BJ (cell line): ENCODE measurements at places on chromosomes 11 and 22. TPM values are rescaled to one million over a fixed set of nuclear protein-coding genes. Genes with fewer than 3 reads are reported as not detected.

The KCNK7 gene
- polyA plus RNA-seq: 0.06 and 0.07 TPM in 2 replicates

GRCh38 chr11:8717876-8718753 lies 35.5 kb downstream of the RPL27A start:
- DNase-seq: peak; percentile 79

The RAB3IL1 gene
- 9.4 and 15.1 TPM in 2 replicates for polyA plus RNA-seq

DNA sequence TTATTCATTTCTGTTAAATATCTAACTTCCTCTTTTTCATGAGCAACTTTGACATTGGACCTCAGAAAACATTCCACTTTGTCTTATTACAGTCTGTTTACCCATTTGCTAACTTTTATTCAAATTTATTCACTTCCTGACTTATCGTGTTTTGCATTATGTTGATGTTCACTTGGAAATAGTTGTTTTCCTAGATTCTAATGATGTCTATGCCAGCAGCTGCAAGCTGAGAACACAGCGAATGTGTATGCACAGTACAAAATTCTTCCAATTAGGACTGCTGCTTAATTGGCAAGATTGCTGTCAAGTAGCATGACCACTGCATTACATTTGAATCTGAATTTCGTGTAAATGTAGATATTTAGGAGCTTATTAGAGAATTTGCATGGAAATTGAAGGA lies 61.5 kb upstream of the GRIA4 start:
- DNase-seq: no peak

- DNase-seq: no peak
These were observed 2.0 kb upstream of the B3GAT1 start for GRCh38 chr11:134413826-134414731.

- DNase-seq: no peak
These were observed 84.0 kb upstream of the CTSC start for GRCh38 chr11:88421530-88421929.

The OR2AG1 gene
- polyA plus RNA-seq: not detected in 2 replicates

The EPS8L2 gene
- 27.6 and 44.4 TPM in 2 replicates for polyA plus RNA-seq

GRCh38 chr11:128098781-128099180 lies 488.6 kb downstream of the ETS1 start:
- no peak for DNase-seq

- DNase-seq: no peak
These were observed 27.1 kb downstream of the CYTH4 start for GRCh38 chr22:37309211-37310074.

- no peak for DNase-seq
These were observed 1.7 kb downstream of the FERMT3 start for GRCh38 chr11:64208086-64208795.

DNA sequence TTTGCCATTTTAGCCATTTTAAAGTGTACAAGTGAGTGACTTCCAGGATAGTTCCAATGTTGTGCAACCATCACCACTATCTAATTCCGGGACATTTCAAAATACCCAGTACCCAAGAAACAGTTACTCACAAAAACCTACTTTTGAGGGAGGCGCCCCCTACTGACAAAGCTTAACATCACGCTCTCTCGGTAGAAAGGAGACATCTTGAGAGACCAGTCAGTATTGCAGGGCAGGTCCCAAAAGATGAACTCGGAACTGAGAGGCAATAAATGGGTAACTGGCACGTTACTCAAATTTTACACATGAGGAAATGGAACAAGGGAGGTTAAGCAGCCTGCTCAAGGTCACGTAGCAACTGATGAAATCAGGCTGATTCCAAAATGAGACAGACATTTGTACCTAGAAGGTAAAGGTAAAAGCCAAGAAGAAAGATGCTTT lies 50.0 kb upstream of the POU2AF1 start:
- no peak for DNase-seq

- DNase-seq: no peak
These were observed 1.9 kb downstream of the TEAD1 start for GRCh38 chr11:12675951-12676711.

DNA sequence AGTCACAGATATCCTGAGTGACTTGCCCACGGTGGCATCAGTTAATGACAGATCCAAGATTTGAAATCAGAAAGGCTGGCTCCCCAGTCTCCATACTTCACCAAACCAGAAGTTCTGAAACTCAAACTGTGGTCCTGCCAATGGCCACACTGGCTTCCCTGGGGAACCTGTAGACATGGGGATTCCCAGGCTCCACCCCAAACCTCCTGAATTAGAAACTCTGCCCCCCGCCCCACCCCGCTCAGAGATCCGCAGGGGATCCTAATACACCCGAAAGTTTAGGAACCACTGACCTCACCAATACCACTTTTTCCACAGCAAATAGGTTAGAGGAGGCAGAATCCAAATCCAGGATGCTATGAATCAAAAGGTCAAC lies 15.3 kb downstream of the RTN4RL2 start:
- no peak for DNase-seq

DNA sequence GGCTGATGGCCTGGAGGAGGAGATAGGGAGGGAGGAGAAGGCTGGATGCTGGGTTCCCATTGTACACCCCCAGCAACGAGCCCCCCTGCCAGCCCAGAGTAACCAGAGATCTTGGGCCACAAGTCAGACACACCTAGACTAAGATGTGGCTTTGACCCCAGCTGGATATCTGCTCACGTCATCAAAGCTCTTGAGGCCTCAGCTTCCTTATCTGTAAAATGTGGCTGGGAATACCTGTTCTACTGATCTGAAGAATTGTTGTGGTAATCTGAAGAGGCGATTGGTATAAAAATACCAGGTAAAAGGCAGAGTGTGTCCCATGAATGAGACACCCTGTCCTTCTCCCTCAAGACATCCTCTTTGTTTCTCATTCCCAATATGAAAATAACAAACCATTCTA lies 280.0 kb downstream of the ST3GAL4 start:
- DNase-seq: no peak
